G401 (cell line): ENCODE measurements at places on chromosomes 1 and 21.

DNA sequence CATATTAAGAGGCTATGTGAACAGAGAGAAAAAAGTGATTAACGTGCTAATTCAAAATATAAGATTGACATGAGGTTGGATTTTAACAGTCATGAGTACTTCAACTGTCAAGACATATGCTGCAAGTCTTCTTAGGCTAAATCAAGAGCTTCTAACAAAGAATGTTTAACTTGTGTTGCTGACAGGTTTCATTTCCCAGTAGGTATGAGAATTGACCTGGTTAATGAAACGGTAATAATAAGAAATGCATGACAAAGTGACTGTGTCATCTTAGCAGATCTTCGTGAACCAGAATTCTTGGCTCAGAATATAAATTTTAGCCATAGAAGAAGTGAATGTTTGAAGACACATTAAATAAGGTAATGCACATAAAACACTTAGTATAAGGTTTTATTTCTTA is 132.6 kb upstream of the PTGFR start:
- DNase-seq: no peak

DNA sequence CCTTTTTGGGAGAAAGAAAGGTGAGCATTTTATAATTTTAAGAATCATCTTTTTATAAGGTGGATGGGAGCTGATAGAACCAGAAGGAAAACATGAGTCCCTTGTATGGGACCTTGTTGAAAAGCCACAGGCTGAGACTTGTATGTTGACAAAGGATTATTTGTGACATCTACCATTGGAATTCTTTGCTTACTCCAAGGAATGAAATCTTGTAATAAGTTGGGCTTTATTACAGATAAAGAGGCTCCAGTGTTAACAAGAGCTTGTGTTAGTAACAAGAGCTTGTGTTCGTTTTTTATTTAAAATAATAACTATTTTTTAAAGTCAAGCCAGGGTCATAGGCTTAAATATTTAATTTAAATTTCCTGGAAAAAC is 201.1 kb upstream of the CHRM3 start:
- no peak for DNase-seq

GRCh38 chr1:160460214-160460642 is 59.9 kb downstream of the VANGL2 start:
- DNase-seq: no peak

- DNase-seq: no peak
These were observed 14.3 kb downstream of the INSRR start for GRCh38 chr1:156844638-156845037.

- DNase-seq: no peak
These were observed 19.5 kb downstream of the TSPAN2 start for GRCh38 chr1:115069659-115070308.

DNA sequence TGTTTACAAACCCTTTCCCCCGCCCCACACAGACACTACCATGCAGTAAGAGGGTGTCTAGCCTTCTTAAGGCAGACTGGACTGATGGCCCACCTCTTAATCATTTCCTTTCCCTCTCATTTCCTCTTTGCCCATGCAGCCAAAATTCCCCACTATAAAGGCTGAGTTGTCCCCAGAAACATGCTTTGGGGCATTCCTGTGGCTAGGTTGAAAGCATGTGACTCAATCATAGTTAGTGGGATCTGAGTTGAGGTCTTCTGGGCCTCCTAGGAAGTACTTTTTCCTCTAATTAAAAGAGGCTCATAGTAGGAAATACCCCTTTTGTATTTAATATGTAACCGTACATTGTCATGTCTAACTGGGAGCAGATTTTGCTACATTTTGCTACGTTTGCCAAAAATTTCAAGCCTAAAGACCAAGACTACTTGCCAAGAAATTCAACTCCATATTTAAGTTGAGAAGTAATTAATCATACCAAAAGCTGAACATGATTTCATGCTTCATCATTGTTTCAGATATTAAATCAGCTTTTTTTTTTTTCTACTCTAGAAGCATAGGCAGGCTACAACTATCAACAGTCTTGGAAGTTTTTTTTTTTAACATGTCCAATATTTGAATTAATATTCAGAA is 174.7 kb downstream of the ADGRL4 start:
- no peak for DNase-seq

DNA sequence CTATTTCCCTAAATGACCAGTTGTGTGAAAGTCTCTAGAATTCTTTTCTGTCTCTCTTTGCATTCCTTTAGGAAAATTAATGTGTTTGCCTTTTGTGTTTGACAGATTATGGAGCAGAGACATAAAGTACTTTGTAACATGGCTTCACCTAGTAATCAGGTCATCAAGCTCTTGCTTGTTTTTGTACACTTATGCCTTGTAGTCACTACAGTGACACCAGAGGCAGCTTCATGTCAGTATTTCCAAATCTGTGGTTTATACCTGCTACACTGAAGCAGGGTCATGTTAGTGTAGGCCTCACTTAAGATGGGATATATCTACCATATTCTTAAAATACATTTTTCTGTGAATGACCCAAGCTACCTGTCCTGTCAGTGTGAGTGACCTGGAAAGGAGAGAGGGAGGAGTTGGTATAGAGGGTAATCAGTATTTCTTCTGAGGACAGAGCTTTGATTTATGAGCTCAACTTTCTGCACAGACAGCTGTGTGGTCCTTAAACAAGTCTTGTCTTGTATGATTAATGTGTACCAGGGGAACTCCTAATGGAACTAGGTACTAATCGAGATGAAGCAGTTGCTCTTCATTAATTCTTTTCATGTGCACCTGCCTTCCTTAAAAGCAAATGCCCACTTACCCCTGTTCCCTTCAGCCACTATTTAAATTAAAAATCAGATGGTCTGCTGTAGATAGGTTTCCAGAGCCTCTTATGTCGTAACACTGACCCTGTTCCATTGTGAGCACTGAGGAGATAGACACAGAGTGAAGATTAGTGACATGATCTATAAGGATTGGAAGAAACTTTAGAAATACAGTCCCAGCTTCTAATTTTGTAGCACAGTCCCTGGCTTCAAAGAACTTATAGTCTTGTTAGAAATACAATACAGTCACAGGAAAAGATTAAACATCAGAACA is 45.7 kb downstream of the MACO1 start:
- DNase-seq: no peak

DNA sequence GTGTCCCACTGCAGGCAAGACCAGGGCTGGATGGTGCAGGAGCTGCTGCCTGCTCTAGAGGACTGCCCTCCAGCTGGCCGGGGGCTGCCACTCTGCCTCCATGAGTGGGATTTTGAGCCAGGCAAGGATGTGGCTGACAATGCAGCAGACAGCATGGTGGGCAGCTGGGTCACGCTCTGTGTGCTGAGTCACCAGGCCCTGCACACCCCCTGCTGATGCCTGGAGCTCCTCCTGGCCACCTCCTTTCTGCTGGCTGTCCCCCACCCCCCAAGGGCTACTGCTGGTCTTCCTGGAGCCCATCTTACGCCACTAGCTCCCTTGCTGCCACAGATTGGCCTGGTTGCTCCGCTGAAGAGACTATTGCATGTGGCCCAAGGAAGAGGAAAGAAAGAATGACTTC is 3.9 kb upstream of the ZSCAN20 start:
- DNase-seq: peak; percentile 8

GRCh38 chr1:99535470-99536164 is 110.3 kb upstream of the PALMD start:
- no peak for DNase-seq

GRCh38 chr1:236904892-236905741 is 99.1 kb downstream of the MT1HL1 start:
- no peak for DNase-seq

DNA sequence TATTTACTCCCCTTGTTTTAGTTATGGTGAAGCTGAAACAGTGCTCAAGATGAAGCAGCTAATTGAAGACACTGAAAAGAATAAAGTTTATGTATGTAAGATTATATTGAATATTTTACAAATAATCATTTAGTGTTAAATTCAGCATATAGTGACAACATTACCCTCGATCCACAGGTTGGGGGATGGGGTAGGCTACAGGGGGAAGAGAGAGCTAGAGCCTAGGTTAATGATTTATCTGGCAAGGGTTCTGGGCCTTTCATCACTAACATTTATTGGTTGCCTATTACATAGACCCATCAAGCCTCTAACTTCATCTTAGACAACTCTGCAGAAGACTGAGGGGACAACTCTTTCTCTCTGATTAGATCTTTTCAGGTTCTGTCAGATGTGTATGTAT is 21.3 kb downstream of the ZCCHC17 start:
- DNase-seq: no peak

DNA sequence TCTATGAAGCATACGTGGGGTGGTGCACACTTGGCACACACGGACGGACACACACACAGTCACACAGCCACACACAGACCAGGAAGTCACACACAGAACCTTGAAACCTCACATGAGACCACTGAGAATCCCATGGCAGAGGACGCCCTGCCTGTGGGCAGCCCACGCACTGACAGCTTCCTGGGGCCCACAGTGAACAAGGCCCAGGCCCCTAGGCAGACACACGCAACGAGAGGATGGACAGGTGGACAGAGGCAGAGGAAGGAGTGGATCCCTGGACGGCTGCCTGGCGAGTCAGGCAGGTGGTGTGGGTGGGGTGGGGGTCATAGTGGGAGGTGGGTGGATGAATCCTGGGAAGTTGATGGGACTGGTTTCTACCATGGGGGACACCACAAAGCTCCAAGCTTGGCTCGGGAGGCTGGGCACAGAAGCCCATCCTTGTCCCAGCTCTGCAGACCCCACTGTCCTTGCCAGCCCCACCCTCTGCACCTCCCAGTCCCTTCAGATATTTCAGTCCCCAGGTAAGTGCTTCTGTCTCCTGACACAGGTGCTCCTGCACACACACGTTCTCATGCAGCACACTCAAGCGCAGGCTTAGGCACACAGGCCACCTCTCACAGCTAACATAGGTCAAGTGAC is 49.1 kb downstream of the WNT9A start:
- DNase-seq: no peak

DNA sequence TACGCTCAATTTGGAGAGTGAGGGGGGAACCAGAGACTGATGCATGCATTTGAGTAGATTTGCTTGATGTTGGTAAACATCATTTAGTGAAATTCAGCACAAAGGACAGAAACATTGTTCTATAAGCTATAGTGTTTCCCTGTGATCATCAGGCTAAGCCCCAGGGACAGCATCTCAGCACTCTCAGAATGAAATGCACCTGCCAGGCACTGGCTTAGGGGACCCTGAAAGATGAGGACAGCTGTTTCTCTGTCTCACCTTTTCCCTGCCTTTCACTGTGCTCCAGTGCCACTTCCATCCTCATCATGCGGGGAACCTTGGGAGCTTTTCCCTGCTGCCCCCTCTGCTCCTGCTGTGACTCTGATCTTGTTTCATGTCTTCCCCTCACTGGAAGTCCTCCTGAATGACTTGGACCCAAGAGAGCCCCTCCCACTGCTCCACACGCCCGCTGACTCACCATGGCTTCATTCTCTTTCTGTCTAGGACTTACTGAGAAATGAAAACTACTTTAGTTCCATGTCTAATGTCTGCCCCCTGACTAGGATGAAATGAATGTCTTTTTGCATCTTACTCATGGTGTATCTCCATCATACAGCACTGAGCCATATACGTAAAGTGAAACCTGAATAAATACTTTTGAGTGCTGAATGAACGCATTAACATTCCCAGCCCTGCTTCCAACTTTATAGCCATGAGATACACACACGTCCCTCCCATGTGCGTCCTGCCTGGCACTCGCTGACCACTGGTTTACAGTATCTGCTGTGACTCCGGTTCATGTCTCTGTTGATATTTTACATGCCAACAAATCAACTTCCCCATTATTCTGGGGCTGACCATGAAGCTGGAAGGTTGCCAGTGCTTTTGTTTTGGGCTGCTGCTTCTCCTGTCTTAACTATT is 182.0 kb downstream of the PCP4 start:
- DNase-seq: no peak

- no peak for DNase-seq
These were observed 32.4 kb upstream of the MYSM1 start for GRCh38 chr1:58732087-58732775.

GRCh38 chr21:41809891-41810596 is 43.2 kb upstream of the RIPK4 start:
- no peak for DNase-seq

GRCh38 chr1:115457289-115457688 is 119.2 kb upstream of the NGF start:
- DNase-seq: no peak
